ENCODE measurements at places on chromosomes 2 and 18.
A peak's percentile ranks its signal among the peaks of the same experiment; 100 is the strongest.

GRCh38 chr2:30221531-30221930, 9.8 kb upstream of the LBH start:
- no peak for DNase-seq

DNA sequence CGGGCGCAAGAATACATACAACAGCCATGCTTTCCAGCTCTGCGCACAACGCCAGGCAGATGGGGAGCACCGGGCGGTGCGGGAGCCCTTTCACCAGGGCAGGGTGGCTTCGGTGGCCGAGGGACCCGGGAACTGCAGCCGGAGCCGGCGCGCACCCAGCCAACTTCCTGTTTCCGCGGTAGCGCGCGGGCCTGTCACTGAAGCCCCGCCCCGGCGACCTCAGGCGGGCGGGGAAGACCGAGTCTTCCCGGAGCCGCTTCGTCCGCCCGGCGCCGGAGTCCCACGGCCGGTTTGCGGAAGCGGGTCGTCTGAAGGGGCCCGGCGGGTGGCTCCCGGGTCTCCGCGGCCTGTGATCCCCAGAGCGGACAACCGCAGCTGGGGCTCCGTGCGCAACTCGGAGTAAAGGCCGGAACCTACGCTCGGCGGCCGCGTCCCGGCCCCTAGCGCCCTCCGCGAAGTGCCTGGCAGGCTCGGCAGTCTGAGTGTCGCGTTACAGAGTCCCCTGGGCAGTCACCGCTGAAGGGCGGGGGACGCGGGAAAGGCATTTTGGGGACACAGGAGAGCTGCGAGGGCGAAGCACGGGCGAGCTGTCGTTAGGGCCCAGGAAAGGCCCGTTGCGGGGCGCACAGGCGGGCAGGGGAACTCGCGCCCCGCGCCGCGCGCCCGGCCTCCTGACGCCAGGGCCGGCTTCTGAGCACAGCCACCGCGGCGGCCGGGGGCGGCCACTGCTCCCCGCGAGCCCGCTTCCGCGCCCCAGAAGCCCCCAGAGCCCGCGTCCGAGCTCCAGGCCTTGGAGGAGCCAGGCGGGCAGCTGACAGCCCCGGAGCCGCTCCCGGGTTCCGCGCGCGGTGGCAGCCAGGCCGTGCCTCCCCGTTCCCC, at the start of gene MPPE1:
TSS of gene MPPE1 (minus strand) at position 136 of the 879 bp plus-strand sequence. CDS start 11,053 bp downstream, outside the sequence.
- DNase-seq = peak; percentile 90

GRCh38 chr2:191065785-191066184, 51.8 kb upstream of the STAT1 start:
- DNase-seq = no peak

GRCh38 chr2:111208639-111209038, 87.9 kb downstream of the BCL2L11 start:
- no peak for DNase-seq

GRCh38 chr18:75339936-75340605, 87.4 kb downstream of the SMIM21 start:
- no peak for DNase-seq

DNA sequence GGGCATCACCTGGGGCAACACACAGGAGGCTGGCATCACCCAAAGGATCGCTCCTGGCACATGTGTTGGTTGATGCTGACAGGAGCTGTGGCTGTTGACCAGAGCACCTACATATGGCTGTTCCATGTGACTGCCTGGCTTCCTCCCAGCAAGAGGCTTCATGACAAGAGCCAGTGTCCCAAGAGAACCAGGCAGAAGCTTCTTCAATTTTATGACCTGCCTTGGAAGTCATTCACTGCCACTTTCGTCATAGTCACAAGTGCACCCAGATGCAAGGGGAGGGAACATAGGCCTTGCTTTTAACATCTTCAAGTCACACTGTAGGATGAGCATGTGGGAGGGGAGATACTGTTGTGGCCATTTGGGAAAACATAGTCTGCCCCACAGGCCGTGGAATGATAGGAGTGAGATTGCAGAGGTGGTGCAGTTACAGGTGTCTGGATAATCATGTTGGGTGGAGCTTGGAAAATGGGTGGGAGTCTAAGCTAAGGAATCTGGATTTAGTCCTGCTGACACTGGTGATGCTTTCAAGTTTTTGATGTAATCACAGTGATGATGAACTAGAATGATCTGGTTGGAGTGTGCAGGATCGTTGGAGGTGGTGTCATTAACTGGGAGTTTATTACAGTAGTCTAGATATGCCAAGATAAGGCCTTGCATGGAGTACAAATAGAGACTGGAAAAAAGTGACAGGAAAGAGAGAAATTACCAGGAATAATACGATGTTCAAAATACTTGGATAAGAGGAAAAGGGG, 107.0 kb downstream of the RAPGEF4 start:
- DNase-seq = no peak
